ENCODE measurements at places on chromosomes 6 and 20.

- no peak overlapping the region for H3K4me3 ChIP-seq
- no peaks in the 10 kb centered on the region for H3K27me3 ChIP-seq
- no peaks in the 10 kb centered on the region for H3K4me1 ChIP-seq
Measured at GRCh38 chr20:54389596-54390280, 85.7 kb upstream of the DOK5 start.

DNA sequence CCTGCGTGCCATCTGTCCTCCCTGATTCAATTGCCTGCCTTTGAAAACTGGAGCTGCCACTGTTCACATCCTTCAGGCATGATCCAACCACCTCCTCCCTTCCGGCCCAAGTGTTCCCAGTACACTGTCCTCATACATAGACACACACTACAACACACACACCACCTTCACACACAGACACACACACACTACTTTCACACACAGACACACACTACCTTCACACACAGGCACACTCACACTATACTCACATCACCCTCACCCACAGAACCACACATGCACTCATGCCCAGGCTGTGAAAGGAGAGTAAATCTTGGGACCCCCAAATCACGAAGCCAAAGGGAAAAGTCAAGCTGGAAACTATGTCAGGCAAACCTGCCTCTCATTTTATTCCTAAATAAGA, 109.4 kb upstream of the MYLIP start:
- H3K27ac ChIP-seq = no peak overlapping the region
- no peak for DNase-seq
- H3K27me3 ChIP-seq = no peaks in the 10 kb centered on the region
- no peaks in the 10 kb centered on the region for H3K36me3 ChIP-seq

DNA sequence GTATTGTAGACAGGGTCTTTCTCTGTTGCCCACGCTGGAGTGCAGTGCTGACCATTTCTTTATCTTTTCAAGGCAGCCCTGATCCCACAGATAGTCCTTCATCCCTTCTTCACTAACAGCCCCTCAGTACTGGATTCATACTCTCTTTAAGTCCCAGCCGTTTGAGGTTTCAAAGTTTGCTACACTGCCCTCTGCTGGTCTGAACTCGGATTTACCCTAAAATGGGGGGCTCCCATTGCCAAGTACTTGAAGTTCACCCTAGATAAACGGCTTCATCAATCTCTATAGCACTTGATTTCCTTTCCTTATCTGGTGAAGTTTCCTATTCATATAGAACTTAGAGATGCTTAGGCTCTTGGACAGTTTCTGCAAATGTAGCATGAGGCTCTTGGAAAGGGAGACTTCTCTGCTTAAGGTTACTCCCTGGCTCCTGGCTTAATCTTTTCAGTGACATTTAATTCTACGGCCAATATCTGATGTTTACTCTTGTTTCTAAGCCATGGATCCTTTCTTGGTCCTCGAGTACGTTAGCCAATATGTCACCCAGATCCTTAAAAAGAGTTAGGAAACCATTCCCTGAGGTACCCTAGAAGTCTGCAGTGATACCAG, 21.4 kb upstream of the PREP start:
- no peaks in the 10 kb centered on the region for H3K36me3 ChIP-seq
- H3K27me3 ChIP-seq = no peaks in the 10 kb centered on the region
- peak; percentile 28 for DNase-seq
- no peak overlapping the region for H3K4me3 ChIP-seq
- H3K27ac ChIP-seq = no peak overlapping the region

GRCh38 chr6:75870389-75870788, 121.3 kb downstream of the MYO6 start:
- H3K27me3 ChIP-seq = no peaks in the 10 kb centered on the region
- no peak for DNase-seq
- H3K36me3 ChIP-seq = no peaks in the 10 kb centered on the region
- H3K27ac ChIP-seq = no peak overlapping the region
- no peaks in the 10 kb centered on the region for H3K4me1 ChIP-seq

DNA sequence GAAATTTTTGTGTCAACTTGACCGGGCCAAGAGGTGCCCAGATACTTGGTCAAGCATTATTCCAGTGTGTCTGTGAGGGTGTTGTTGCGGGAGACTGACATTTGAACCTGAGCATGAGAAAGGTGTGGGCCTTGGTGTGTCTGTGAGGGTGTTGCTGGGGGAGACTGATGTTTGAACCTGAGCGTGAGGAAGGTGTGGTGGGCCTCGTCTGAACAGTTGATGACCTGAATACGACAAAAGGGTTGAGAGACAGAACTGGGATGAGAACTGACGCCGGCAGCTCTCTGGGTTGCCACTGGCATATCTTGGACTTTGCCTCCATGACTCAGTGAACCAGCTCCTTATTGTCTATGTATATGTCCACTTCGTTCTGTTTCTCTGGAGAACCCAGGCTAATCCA, 240.5 kb downstream of the ERMARD start:
- no peaks in the 10 kb centered on the region for H3K4me1 ChIP-seq
- no peaks in the 10 kb centered on the region for H3K36me3 ChIP-seq
- H3K4me3 ChIP-seq = no peak overlapping the region
- DNase-seq = no peak
- no peaks in the 10 kb centered on the region for H3K27me3 ChIP-seq

DNA sequence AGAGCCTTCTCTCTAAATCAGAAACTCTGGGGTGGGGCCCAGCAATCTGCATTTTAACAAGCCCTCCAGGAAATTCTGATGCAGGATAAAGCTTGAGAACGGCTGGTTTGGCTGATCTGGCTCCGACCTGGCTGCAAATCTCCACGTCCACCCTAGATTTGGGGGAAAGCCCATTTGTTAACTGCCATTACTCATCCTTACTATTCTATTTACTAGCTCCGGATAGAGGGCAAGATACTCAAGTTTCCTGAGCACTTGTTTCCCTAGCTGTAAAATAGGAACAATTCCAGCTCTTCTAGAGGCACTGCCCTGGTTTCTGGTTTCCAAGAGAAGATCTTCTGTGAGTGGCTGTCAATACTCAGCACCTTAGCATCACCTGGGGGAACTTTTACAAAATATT, 44.4 kb downstream of the DAAM2 start:
- no peak overlapping the region for H3K4me3 ChIP-seq
- peak overlapping the region; percentile 50 for H3K27ac ChIP-seq
- no peaks in the 10 kb centered on the region for H3K27me3 ChIP-seq
- no peak for DNase-seq

DNA sequence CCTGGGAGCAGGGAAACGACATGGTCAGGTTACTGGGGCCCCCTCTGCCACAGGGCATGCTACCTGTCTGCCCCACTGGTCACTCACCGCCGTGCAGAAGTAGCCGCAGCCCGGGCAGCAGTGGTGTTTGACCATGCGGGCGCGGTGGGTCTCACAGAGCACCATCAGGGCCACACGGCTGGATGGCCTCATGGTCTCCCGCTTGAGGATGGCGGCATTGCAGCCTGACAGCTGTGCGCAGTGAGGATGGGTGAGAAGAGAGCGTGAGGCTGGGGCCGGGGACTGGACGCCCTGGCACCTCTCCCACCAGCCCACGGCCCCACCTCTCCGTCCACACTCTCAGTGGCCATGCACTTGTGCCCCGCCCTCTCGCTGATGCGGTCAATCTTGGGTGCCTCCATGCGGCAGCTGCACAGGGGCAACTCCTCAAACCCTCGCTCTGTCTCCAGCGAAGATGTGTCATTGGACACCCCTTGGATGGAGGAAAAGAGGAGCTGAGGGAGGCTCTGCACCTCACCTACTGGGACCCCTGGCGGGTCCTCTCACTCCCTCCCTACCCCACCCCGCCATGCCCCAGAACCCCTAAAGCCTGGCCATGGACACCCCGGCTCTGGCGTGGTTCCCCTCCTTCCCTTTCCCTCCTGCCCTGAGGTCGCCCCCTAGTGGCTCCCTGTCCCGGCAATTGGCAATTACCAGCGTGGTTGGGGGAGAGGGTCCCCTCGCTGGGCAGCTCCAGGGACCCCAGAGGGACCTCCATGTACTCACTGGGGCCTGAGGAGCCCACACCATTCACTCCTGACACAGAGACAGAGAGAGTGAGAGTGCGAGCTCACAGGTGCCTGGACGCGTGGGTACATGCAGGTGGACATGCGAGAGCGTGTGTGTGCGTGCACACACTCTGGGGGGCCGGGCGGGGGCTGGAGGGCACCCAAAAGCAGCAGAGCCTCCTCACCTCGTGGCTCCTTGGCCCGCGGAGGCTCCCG, 8.9 kb downstream of the EHMT2 start:
- no peak for DNase-seq
- peaks cover 37% of the 10 kb centered on the region for H3K36me3 ChIP-seq
- no peak overlapping the region for H3K4me3 ChIP-seq
- no peaks in the 10 kb centered on the region for H3K27me3 ChIP-seq
- peak overlapping the region; percentile 26 for H3K27ac ChIP-seq
- no peaks in the 10 kb centered on the region for H3K4me1 ChIP-seq

DNA sequence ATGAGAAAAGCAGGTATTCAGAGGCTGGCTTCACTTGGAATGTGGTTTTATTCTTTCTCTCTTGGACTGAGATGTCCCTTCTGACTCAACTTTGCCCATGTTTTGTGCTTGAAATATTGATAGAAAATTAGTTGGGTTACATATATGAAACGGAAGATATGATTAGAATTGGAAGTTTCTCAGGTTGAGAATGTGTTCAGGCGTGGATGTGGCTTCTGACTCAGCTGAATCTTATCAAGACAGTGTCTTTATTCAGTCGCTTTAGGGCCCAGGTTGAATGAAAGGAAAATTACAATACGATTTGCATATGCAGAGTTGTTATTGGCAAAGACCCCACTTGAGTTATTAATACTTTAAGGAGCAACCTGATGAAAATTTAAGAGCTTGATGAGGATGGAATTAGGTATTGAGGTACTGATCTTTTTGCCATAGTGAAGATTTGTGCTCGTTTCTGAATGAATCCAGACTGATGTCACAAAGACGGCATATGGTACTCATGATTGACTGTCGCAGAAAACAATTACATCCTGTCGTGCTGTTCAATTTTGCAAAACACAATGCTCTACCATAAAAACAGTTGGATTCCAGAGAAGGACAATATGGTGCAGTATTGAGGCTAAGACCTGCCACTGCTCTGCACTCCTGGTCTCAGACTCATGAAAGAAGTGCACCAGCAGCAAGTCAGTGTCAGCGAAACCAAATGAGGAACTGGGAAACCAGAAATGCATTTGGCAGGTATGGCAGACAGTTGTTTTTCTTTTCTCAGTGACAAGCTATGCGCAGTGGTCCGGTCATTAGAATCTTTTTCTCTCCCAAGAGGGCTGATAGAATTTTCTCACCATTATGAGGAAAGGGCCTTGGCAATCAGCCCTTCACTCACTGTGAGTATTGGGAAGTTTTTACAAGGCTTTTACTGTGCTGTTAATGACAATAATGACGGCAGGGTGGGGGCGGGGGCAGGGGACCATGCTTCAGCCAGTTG, 158.3 kb downstream of the DOK5 start:
- no peak for DNase-seq
- H3K4me1 ChIP-seq = no peaks in the 10 kb centered on the region
- H3K4me3 ChIP-seq = no peak overlapping the region

- no peak overlapping the region for H3K27ac ChIP-seq
- H3K36me3 ChIP-seq = no peaks in the 10 kb centered on the region
- H3K4me1 ChIP-seq = no peaks in the 10 kb centered on the region
Measured at GRCh38 chr6:4496284-4496683, 279.9 kb upstream of the CDYL start.

DNA sequence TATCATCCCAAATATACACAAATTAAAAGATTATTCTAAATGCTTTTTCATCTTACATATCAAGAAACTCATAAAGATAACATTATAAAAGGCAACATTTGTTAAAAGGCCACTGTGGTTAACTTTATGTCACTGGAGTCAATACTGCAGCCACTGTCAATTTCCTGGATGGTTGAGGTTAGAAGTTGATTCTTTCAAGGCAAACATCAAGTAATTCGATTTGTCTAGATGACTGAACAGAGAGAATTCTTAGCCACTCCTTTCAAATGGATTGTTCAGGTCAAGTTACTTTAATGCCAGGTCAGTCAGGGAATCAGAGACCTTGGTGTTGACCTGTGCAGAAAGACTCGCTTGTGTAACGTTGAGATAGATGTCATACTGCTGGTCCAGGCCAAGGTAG, 44.4 kb upstream of the SIM1 start:
- H3K27ac ChIP-seq = no peak overlapping the region
- no peak overlapping the region for H3K4me3 ChIP-seq
- H3K36me3 ChIP-seq = peaks cover 49% of the 10 kb centered on the region
- H3K4me1 ChIP-seq = no peaks in the 10 kb centered on the region
- H3K27me3 ChIP-seq = no peaks in the 10 kb centered on the region

GRCh38 chr20:956330-956951, 40.3 kb upstream of the ANGPT4 start:
- peaks cover 9% of the 10 kb centered on the region for H3K4me1 ChIP-seq
- H3K27me3 ChIP-seq = peaks cover 27% of the 10 kb centered on the region
- H3K27ac ChIP-seq = no peak overlapping the region
- H3K4me3 ChIP-seq = no peak overlapping the region
- H3K36me3 ChIP-seq = no peaks in the 10 kb centered on the region

- peak overlapping the region; percentile 65 for H3K27ac ChIP-seq
- peaks cover 18% of the 10 kb centered on the region for H3K4me1 ChIP-seq
- DNase-seq = no peak
- no peaks in the 10 kb centered on the region for H3K27me3 ChIP-seq
Measured at GRCh38 chr6:111687652-111688051, 82.0 kb upstream of the TRAF3IP2 start.

- no peaks in the 10 kb centered on the region for H3K36me3 ChIP-seq
- no peak overlapping the region for H3K27ac ChIP-seq
Measured at GRCh38 chr20:31577194-31577593, 27.9 kb upstream of the ID1 start.

DNA sequence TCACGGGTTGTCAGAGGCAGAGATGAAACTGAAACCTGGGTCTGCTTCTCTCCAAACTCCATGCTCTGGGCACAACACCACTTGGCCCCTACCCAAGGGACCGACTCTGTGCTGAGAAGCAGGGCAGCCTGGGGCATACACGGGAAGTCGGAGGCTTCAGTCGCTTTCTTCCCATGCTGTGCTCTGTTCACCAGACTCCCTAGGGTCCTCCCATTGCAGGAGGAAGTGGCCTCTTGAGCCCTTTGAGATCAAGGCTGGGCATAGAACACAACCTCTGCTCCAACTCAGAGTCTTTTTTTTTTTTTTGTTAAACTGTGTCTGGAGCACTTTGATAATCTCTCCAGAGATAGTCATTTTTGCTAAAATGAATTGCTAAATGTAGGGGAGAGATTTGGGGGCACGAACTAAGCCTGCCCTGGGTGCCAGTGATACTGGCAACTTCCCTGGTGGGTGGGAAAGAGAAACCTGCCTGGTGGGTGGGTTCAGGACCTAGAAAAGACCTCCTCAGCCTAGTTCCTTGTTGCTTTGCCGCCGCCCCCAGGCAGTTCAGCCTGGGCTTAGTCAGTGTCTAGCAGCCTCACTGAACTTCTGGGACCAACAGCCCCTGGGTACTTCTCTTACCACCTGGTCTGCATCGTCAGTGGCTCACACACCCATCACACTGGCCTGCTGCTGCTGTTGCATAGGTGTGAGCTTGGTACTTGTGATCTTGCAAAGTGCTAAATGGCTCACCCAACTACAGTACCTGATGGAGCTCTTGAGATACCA, 62.0 kb downstream of the PPP1R14C start:
- no peak for DNase-seq
- no peak overlapping the region for H3K4me3 ChIP-seq
- H3K4me1 ChIP-seq = no peaks in the 10 kb centered on the region
- H3K27me3 ChIP-seq = no peaks in the 10 kb centered on the region

GRCh38 chr20:37977338-37977737, 55.9 kb downstream of the TTI1 start:
- no peaks in the 10 kb centered on the region for H3K4me1 ChIP-seq
- H3K4me3 ChIP-seq = no peak overlapping the region
- H3K27ac ChIP-seq = no peak overlapping the region
- no peaks in the 10 kb centered on the region for H3K36me3 ChIP-seq

All from tibial nerve (tissue), 4 donors.